ENCODE measurements at places on chromosomes 2 and 18. TPM values are rescaled to one million over a fixed set of nuclear protein-coding genes. Genes with fewer than 3 reads are reported as not detected.

Gene KYNU
- 1.8 TPM for total RNA-seq

Gene SLC9A2
- total RNA-seq = not detected

Gene KIAA2012
- 0.09 TPM for total RNA-seq

Gene TMEM182
- 4.5 TPM for total RNA-seq

Gene FRZB
- 0.23 TPM for total RNA-seq

Gene SERPINB12
- total RNA-seq = not detected

Gene MROH2A
- total RNA-seq = not detected
